ENCODE measurements at places on chromosomes 3 and 15. TPM values are rescaled to one million over a fixed set of nuclear protein-coding genes. Genes with fewer than 3 reads are reported as not detected.

OR4F15 gene
- total RNA-seq: not detected

ARID3B gene
- 37.7 TPM for total RNA-seq

GRCh38 chr15:62059108-62059815 is 985 bp downstream of the VPS13C start:
- DNase-seq: no peak

GRCh38 chr3:99503350-99503749 is 135.0 kb upstream of the COL8A1 start:
- no peak for DNase-seq

DNA sequence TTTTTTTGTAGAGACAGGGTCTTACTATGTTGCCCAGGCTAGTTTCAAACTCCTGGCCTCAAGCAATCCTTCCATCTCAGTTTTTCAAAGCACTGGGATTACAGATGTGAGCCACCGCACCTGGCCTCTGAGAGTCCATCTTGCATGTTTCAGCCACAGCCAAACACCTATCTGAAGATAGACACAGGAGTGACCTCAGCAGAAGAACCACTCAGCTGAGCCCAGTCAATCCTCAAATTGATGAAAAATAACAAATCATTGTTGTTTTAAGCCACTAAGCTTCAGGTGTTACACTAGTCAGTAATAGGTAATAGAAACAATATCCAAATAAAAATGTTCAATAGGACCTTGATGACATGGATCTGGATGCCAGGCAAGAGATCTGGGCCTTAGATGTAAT is 38.3 kb upstream of the MITF start:
- DNase-seq: no peak

GRCh38 chr15:39396979-39397615 is 183.8 kb upstream of the THBS1 start:
- no peak for DNase-seq

DNA sequence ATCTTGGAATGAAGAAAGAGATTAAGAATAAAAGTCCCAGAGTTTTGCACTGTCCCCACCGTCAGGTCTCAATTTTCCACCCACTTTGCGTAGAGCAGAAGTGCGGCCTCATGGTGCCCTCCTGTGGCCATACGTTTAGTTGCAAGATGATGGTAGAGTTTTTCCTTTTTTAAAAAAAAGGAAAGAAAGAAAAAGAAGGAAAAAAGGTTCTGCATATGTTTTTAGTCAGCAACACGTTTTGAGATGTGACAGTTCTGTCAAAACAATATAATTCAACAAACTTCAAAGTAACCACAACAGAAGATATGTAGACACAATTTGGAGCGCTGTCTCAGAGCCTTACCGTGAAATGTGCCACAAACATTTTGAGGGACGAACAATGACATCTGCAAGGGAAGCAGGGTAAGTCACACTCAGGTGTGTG is 24.6 kb downstream of the EBLN2 start:
- DNase-seq: peak; percentile 54

GRCh38 chr15:101206176-101206591 is 45.7 kb downstream of the CHSY1 start:
- peak; percentile 91 for DNase-seq

GRCh38 chr3:76859596-76859995 is 180.3 kb upstream of the ROBO2 start:
- no peak for DNase-seq

HIGD2B gene
- total RNA-seq: 0.68 TPM

DNA sequence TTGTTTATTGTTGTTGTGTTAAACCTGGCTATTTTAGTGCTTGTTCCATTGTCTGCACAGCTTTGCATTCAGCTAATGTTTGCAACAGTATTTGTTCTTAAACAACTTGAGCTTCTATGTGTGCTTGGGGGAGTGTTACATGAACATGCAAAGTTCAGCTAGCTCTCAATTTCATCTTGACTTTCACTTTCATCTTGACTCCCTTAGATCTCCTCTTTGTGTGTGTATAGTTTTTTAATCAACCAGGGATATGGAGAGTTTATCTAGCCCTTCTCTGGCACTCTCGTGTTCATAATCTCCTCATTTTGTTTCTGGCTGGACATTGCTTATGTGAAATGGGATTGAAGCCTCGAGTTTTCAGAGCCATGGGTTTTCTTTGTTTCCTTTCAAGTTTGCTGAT is 212.4 kb upstream of the ZBTB20 start:
- no peak for DNase-seq

TMEM212 gene
- total RNA-seq: not detected

DNA sequence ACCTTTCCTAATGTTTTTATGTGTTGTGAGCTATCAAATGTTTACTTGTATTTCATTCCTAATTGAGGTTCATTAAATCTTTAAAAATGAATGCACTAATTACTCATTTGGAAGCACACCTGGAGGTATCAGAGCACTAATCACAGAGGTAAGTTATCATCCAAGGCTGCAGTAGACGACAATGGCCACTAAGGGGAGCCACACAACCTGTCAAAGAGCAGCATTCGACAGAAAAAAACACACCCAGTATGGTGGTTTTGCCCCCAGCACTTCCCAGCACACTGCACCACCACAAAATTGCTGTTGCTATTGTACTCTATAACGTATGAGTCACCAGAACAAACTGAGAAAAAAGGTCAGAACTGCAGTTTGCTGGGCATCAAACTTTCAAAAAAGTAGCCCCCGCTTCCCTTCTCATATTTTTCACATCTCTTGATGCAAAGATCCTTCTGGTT is 205.9 kb upstream of the IGF1R start:
- peak; percentile 65 for DNase-seq

DNA sequence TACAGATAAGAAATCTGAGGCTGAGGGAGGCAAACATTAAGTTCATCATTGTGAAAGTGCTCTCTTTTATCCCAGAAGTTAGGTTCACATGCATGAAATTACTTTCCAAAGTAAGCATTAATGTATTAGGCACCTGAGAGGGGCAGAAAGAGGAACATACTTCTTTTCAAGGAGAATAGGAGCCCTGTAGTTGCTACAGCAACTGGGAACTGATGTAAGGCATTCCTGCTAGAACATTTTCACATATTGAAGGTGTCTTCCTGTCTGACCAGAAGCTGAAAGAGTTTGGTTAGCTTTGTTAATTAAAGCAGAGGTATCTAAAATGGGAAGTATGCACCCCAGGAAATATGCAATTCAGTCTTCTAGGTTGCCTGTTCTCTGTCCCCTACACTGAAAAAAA is 65.5 kb upstream of the ZBTB20 start:
- DNase-seq: no peak

DNA sequence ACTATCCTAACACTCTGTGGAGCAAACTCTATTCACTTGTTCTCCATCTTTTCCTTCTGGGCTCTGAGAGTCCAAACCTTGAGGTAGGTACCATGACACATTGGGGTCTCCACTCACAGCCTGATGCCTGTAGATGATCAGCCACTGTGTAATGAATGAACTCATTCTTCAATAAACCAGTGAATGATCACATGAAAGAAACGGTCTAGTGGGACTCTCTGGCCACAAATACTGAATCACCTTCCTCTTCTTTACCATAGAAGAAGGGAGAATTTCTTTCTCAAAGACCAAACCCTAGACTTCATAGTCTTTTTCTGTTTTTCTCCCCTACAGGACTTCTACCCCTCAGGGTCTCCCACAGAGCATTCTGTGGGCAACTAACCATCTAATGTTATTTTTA is 20.5 kb upstream of the ABHD2 start:
- no peak for DNase-seq

UNC13C gene
- total RNA-seq: not detected
